Lower lobe of right lung (tissue), 2 donors: ENCODE measurements at places on chromosomes 2 and 18. TPM values are rescaled to one million over a fixed set of nuclear protein-coding genes. Genes with fewer than 3 reads are reported as not detected.
A peak's percentile ranks its signal among the peaks of the same experiment; 100 is the strongest.

SERPINB8 gene
- total RNA-seq = 15.4 TPM

CYP27C1 gene
- not detected for total RNA-seq

CARF gene
- 11.4 TPM for total RNA-seq

SPDYA gene
- total RNA-seq = 1.9 TPM

FEV gene
- total RNA-seq = not detected

TDRD15 gene
- not detected for total RNA-seq

MALL gene
- total RNA-seq = 82.7 TPM

LOXHD1 gene
- 2.9 TPM for total RNA-seq

GRCh38 chr2:212173756-212174510, 364.7 kb downstream of the ERBB4 start:
- no peak overlapping the region for H3K4me3 ChIP-seq
- no peak for DNase-seq
- no peaks in the 10 kb centered on the region for H3K27me3 ChIP-seq
- no peaks in the 10 kb centered on the region for H3K4me1 ChIP-seq
- H3K36me3 ChIP-seq = no peaks in the 10 kb centered on the region

- H3K27ac ChIP-seq = no peak overlapping the region
- no peaks in the 10 kb centered on the region for H3K36me3 ChIP-seq
- H3K4me3 ChIP-seq = no peak overlapping the region
- no peaks in the 10 kb centered on the region for H3K27me3 ChIP-seq
- H3K4me1 ChIP-seq = no peaks in the 10 kb centered on the region
These were observed 219.3 kb downstream of the GLI2 start for GRCh38 chr2:120954939-120955338.

- peak overlapping the region; percentile 23 for H3K4me3 ChIP-seq
- no peaks in the 10 kb centered on the region for H3K4me1 ChIP-seq
- H3K27ac ChIP-seq = peak overlapping the region; percentile 66
- H3K27me3 ChIP-seq = no peaks in the 10 kb centered on the region
These were observed 620.6 kb downstream of the GALR1 start for GRCh38 chr18:77870199-77870598.

GRCh38 chr2:18253686-18254197, 306.7 kb downstream of the RDH14 start:
- no peaks in the 10 kb centered on the region for H3K27me3 ChIP-seq
- no peaks in the 10 kb centered on the region for H3K36me3 ChIP-seq
- H3K4me3 ChIP-seq = no peak overlapping the region
- DNase-seq = no peak

- H3K4me1 ChIP-seq = no peaks in the 10 kb centered on the region
- H3K36me3 ChIP-seq = no peaks in the 10 kb centered on the region
These were observed 46.7 kb upstream of the FHOD3 start for GRCh38 chr18:36250827-36251226.

- H3K4me3 ChIP-seq = no peak overlapping the region
- H3K4me1 ChIP-seq = no peaks in the 10 kb centered on the region
- no peak for DNase-seq
- H3K36me3 ChIP-seq = no peaks in the 10 kb centered on the region
- no peak overlapping the region for H3K27ac ChIP-seq
These were observed 66.2 kb downstream of the MAIP1 start for GRCh38 chr2:200021449-200022114.

DNA sequence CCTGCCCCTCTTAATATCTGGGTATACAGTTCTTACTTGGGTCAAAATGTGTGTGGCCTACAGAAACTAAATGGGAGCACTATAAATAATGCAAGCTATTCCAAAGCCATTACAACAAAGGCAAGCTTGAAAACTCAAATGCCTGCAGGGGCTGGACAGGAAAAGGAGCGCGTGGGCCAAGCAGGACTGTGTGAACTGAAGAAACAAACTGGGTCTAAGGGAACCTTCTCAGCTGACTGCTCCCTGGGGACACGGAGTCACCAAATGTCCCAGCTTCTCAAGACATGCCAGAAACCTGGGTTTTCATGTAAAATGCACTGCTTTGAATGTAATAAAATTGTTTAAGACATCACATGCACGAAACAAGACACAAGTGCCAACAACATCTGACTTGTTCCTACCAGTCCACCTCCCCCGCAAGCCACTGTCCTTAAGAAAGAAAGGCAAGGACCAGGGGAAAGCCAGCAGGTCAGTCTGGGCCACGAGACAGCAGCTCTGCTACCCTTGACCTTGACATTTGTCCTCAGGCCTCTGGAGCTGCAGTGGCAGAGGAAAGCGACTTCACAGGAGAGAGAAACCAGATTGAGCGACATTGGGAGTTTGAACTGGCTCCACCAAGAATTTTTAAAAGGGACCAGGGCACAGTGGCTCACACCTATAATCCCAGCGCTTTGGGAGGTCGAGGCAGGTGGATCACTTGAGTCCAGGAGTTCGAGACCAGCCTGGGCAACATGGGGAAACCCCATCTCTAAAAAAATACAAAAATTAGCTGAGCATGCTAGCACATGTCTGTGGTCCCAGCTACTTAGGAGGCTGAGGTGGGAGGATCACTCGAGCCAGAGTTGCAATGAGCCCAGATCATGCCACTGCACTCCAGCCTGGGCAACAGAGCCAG, 89.7 kb upstream of the SH3BP4 start:
- no peak overlapping the region for H3K27ac ChIP-seq
- H3K36me3 ChIP-seq = no peaks in the 10 kb centered on the region
- H3K4me3 ChIP-seq = no peak overlapping the region
- no peaks in the 10 kb centered on the region for H3K27me3 ChIP-seq
- DNase-seq = no peak

DNA sequence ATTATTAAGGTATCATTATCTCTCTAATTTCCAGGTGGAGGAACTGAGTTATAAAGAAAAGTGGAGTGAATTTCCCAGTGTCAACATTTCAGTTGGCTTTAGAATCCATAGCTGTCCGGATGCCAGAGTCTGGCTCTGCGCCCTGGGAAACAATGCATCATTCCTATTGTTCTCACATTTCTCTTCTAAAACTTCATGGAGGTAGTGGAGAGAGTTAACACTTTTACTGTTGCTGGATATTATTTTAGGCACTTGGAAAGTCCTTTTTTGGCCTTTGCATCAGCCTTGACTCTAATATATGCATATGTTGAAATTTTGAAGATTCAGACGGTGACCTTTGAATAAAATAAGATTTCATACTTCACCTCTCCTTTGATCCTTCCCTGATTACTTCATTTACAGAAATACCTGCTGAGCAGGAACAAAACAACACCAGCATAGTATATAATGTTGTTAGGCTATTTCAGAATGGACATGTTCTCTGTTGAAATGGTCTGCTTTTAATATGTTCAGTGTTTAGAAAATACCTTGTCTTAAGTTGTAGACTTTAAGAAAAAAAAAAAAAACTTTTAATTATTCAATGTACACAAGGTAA, 148.8 kb downstream of the EPHA4 start:
- no peaks in the 10 kb centered on the region for H3K27me3 ChIP-seq
- no peaks in the 10 kb centered on the region for H3K4me1 ChIP-seq
- no peak for DNase-seq
- no peak overlapping the region for H3K4me3 ChIP-seq

DNA sequence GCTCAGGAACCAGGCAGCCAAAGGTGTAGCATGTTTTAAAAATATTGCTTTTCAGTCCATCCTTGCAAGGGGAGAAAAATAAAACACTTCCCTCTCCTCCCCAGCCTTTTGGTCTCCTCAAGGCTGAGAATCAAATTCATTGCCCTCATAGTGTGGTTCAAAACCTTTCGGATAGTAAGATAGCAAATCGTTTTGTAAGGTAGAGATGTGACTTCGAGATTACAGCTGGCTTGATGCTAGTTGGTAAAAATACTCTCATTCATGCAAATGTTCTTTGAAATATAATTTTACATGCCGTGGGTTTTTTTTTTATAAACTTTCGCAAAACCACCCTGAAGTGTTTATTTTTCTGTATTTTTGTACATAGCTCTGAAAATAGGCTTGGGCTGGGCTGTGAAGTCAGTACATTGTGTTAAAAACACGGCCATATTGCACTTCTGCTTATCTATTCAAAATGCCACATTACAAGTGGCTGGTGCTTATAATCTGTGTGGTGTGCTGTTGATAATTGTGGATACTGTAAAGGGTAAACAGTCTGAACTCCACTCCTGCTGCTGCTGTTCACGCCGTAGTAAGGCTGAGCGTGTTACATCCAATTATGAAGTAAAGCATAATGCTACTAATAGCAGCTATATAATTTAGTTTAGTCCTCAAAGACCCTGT, 172.0 kb upstream of the SIX3 start:
- no peak overlapping the region for H3K27ac ChIP-seq
- no peaks in the 10 kb centered on the region for H3K36me3 ChIP-seq
- peaks cover 3% of the 10 kb centered on the region for H3K27me3 ChIP-seq
- no peaks in the 10 kb centered on the region for H3K4me1 ChIP-seq

DNA sequence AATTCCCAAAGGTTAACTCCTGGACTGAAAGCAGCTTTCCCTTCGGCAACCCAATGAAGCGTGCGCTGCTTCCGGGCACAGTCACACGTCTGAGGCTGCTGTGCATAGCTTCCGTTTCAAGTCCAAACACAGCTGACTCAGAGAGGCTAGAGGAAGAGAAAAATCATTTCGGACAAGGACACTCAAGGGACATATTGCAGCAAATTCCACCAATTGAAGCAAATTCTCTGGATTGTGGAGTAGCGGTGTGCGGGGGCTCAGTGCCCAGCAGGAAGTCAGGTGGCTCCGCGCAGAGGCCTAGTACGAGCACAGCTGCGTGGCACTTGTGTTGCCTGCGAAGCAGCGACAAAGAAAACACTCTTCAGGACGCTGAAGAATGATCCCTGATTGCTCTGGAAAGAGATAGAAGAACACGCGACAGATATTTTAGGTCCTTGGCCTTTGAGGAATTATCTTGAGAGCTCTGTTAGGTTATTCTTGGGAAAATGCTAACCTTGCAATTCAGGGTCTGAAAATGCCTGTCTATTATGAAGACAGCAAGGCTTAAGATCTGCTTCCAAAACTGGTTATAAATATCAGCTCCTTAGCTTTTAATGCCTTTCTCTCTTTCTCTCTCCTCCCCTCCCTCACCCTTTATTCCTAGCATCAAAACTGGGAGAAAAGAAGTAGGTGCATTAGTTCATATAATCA, 352.6 kb upstream of the DLGAP1 start:
- H3K4me3 ChIP-seq = no peak overlapping the region
- no peaks in the 10 kb centered on the region for H3K36me3 ChIP-seq
- no peak overlapping the region for H3K27ac ChIP-seq
- no peaks in the 10 kb centered on the region for H3K4me1 ChIP-seq

DNA sequence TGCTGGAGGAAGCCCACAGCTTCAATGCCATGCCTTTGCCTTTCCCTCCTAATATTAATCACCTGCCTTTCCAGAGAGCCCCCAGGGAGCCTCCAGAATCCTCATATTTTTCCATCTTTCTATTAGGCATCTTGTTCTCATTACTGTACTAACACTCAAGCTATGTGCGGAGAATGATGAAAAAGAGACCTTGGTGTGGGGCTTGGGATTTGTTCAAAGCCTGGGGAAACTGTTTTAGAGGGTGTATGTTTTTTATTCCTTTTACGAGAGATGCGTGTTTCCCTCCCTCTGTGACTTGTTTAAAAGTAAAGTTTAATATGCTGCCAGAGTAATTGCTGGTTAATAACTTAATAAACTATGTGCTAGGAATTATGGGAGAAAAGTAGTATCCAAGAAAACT, 102.4 kb upstream of the ZFP36L2 start:
- H3K36me3 ChIP-seq = no peaks in the 10 kb centered on the region
- no peak for DNase-seq
- H3K4me3 ChIP-seq = no peak overlapping the region
- no peaks in the 10 kb centered on the region for H3K27me3 ChIP-seq

GRCh38 chr18:9017167-9017904, 85.2 kb upstream of the NDUFV2 start:
- no peaks in the 10 kb centered on the region for H3K36me3 ChIP-seq
- H3K27ac ChIP-seq = peak overlapping the region; percentile 19
- peak overlapping the region; percentile 20 for H3K4me3 ChIP-seq
- DNase-seq = peak; percentile 62

DNA sequence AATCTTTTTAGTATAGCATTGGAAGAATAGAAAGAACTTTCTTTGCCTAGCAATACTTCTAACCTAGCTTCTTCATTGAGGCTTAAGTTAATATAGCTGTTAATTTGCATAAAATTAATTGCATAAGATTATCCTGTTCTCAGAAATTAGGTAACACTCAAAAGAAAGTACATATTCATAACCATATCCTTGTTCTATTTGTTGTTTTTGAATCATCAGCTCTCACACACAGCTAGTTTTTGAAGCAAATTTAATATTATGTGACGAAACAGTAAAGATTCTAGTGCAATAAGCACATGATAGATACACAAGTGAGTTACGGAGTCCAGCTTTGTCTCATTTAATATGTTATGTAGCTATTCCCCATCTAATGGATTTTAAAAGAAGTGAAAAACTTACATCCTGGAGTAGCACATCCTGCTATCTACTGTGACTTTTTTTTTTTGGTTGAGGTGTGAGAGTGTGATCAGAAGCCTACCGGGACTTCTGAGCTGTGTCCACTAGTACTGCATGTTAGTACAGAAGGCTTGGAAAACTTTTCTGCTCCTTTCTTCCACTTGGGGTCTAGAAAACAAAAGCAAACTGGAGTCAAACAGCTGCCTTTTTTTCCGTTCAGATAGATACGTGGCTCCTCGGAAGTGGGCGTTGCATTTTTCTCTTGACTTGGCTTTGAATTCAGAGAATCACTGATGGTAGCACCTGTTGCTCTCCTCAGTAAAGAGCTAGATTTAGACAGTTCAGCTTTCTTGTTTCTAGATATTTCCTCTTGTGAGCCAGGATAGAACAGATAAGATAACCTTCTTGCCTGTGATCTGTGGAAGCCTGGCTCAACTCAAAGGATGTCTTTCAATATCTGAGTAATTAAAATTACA, 27.2 kb downstream of the KDM3A start:
- no peak overlapping the region for H3K4me3 ChIP-seq
- no peaks in the 10 kb centered on the region for H3K27me3 ChIP-seq
- H3K4me1 ChIP-seq = no peaks in the 10 kb centered on the region
- DNase-seq = no peak
- peaks cover 97% of the 10 kb centered on the region for H3K36me3 ChIP-seq
